M059J (cell line): ENCODE measurements at places on chromosomes 7 and 10. TPM values are rescaled to one million over a fixed set of nuclear protein-coding genes. Genes with fewer than 3 reads are reported as not detected.

ACHE gene
- total RNA-seq = not detected in 2 replicates

CLDN4 gene
- total RNA-seq = 0.62 and 1.1 TPM in 2 replicates

DNA sequence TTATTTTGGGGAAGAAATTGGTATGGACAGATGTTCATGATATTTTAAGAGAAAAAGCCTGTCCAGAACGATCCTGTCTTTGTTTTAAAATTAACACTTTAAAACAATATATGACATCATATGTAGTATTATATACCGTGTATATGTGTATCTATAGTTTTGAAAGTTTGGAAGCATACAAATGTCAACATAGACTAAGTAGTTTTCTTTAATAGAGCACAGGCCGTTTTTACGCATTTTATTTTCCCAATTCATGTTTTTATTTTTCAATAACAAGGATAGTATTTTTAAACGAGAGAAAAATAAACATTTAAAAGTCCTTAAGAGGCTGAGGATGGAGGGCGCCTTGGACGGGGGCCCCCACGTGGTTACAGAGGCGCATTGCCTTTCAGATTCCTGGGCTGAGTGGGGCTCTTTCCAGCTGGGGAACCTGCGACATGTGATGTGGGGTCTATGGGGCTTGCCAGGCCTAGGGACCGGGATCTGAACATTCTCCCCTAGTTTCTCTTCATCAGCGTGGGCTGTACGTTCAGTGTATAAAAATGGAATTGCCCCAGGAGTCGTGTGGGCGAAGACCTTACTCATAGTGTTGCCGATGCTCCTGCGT, 127.8 kb upstream of the ZNF746 start:
- peak; percentile 40 for DNase-seq

DNA sequence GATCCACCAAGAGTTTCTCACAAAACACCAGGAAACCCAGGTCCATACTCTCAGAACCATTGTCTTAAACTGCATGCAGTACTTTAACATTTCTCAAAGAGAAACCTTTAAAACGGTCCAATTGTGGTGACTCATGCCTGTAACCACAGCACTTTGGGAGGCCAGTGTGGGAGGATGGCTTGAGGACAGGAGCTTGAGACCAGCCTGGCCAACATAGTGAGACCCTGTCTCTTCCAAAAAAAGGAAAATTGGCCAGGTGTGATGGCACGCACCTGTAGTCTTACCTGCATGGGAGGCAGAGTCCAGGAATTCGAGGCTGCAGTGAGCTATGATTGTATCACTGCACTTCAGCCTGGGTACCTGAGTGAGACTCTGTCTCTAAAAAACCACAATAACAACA, 97.5 kb upstream of the OIT3 start:
- peak; percentile 73 for DNase-seq

CTBP2 gene
- total RNA-seq = 41.3 and 55.5 TPM in 2 replicates

DNA sequence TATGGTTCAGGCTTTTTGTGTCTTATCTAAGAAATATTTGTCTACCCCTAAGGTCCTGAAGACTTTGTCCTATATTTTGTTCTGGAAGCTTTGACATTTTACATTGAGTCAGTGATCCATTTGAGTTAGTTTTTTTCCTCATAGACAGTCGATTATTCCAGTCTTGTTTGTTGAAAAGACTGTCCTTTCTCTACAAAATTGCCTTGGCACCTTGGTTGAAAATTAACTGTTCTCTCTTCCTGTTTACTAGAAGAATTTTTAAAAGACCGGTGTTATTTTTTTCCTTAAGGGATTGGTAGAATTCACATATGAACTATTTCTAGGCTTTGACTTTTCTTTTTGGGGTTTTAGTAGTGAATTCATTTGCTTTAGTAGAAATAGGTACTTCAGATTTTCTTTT, 12.0 kb downstream of the PLEKHA1 start:
- DNase-seq = no peak

DNA sequence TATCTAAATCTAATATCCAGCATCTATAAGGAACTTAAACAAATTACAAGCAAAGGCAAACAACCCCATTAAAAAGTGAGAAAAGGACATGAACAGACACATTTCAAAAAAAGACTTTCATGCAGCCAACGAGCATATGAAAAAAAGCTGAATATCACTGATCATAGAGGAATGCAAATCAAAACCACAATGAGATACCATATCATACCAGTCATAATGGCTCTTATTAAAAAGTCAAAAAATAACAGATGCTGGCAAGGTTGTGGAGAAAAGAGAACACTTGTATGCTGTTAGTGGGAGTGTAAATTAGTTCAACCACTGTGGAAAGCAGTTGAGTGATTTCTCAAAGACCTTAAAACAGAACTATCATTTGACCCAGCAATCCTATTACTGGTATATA, 334.4 kb upstream of the CACNA2D1 start:
- DNase-seq = peak; percentile 46

- DNase-seq = no peak
Observed at GRCh38 chr10:130358981-130359650, 222.9 kb downstream of the GLRX3 start.

TACR2 gene
- 0.05 and 0.15 TPM in 2 replicates for total RNA-seq

EPO gene
- not detected in 2 replicates for total RNA-seq

ASB4 gene
- not detected in 2 replicates for total RNA-seq

GRCh38 chr10:122343936-122344335, 30.6 kb upstream of the PLEKHA1 start:
- DNase-seq = no peak

- DNase-seq = no peak
Observed at GRCh38 chr10:11104772-11105675, 87.4 kb downstream of the CELF2 start.

OSBPL3 gene
- total RNA-seq = 7.7 and 15.4 TPM in 2 replicates

- no peak for DNase-seq
Observed at GRCh38 chr10:124026589-124026939, 66.8 kb downstream of the CHST15 start.

- DNase-seq = no peak
Observed at GRCh38 chr10:124236816-124237215, 143.4 kb upstream of the CHST15 start.

GRCh38 chr7:129925416-129926002, 27.3 kb downstream of the UBE2H start:
- DNase-seq = no peak

PDK4 gene
- total RNA-seq = 0.30 and 1.1 TPM in 2 replicates

CNNM1 gene
- total RNA-seq = 1.6 and 2.4 TPM in 2 replicates

DNA sequence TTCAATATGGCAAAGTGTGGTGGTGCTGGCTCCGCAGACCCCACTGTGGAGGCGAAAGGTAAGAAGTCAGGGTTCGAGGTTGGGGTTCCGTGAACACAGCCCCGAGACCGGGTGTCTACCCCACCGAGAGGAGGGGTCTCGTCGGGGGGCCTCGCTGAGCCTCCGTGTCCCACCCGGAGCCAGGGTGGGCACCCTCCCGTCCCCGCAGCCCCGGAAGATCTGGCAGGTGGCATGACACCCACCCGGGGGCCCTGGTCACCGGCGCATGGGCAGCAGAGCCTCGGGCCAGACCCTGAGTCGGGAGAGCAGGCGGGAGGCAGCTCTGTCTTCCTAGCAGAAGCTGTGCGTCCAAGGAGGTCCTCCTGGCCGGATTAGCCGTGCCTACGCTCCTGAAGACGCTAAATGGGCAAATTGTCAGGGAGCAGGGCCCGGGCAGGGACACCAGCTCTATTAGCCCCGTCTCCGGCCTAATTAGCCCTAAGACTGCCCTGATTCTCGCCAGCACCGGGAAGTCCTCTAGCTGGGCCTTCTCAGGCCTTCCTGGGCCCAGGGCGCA, 56.4 kb downstream of the UNCX start:
- DNase-seq = no peak

- no peak for DNase-seq
Observed at GRCh38 chr7:2621061-2621828, 10.5 kb upstream of the TTYH3 start.

- peak; percentile 35 for DNase-seq
Observed at GRCh38 chr10:75281974-75282373, 46.2 kb upstream of the COMTD1 start.

GRCh38 chr10:129958148-129958628, 5.9 kb downstream of the EBF3 start:
- DNase-seq = no peak

RAMP3 gene
- total RNA-seq = 0.66 and 1.7 TPM in 2 replicates

DNA sequence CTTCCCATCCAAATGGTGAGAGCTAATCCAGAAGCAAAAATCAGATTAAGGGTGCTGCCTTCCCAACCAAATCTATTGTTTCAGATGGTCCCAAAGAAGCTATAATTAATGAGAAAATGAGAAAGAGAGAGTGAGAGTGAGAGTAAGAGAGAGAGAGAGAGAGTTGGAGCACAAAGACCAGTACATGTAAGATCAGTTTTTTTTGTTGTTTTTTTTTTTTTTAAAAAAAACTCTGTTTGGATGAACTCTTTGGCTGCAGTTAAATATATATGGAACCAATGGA, 305.6 kb downstream of the PTEN start:
- no peak for DNase-seq

DNA sequence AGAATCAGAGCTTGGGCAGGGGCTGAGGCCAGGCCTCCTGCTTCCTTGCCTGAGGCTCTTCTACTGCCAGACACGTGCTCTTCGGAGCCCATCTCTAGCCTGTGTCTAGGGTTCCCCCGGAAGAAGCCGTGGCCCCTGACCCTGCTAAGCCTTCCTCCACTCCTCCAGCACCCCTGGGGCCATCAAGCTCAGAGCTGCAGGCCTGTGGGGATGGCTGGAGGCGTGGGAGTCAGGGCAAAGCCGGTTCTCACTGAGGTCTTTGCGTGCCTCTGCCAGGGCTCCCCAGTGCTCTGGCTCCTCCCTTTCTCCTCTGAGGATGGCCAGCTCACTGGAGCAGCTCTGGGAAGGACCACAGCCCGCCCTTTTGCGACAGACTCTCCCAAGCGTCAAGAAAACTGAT, 34.4 kb downstream of the GHRHR start:
- DNase-seq = peak; percentile 33

GRCh38 chr7:30309842-30310435, 25.5 kb downstream of the ZNRF2 start:
- DNase-seq = no peak

GRCh38 chr10:49133706-49134248, at the start of gene FAM170B:
TSS of gene FAM170B (minus strand) at chr10:49134021. CDS start at chr10:49133918, 103 bp downstream.
- no peak for DNase-seq

DNA sequence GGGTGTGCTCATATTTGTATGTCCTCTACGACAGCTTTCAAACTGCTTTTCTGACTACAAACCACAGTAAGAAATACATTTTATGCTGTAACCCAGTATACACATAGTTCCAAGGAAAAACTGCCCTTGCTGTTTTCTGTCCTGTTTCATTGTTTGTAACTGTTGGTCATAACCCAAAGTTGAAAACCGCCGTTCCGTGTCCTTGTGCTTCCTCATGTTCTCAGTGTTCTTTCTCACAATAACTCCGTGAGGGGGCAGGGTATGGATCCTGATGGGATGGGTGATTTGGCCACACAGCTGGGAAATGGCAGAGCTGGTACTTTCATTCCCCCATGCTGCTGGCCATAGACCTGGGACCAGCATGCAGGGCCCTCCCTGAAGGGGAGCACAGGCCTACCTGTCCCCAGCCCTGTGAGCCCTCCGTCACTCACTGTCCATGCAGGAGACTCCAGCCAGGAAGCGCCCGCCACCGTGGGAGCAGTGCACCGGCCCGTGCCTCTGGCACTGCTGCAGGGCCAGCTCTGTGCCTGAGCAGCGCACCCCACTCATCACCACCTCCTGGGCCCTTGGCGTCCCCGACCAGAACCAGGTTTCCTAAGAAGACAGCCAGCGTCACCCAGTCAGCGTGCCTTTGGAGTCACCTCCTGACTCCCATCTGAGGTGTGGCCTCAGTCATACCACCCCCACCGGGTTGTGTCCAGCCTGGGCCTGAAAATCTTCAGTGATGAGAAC, 12.7 kb downstream of the LOXL4 start:
- DNase-seq = no peak

DNA sequence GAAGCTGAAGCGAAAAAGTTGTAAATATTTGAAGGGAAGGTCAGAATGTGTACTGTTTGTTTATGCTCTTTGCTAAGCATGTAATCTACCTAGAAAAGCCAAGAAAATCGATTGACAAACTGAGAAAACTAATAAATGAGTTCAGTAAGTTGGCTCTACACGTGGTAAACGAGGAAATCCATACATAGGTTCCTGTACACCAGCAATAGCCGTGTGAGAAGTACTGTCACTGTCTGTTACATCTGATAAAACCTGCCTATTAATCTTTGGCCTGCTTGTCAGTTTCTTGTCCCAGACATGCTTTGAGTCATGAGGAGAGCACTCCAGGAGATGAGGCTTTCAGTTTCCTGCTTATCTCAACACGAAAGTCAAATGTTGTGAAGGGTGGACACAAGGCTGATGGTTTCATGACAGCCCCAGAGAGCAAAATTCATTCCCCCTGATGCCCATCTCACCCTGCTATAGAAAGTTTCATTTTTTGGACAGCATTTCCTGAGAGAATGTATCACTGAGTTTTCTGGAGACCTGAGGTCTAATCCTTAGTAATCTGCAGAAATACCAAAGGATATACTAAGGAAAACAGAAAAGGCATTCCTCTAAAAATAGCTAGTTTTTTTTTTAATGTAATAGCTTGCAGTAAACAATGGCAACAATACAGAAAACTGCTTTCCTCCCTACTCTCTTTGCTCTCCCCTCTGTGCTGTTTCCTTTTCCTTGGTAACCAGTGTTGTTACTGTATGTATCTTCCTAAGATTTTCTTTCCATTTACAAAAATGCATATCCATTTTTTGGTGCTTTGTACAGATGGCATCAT, 18.8 kb downstream of the BMPR1A start:
- peak; percentile 65 for DNase-seq

CCL24 gene
- total RNA-seq = not detected in 2 replicates

- DNase-seq = no peak
Observed at GRCh38 chr7:92840316-92840715, 3.9 kb upstream of the CDK6 start.

- peak; percentile 48 for DNase-seq
Observed at GRCh38 chr7:5780801-5781496, 514 bp downstream of the RNF216 start.

- DNase-seq = peak; percentile 1
Observed at GRCh38 chr10:24762161-24762924, 38.7 kb upstream of the ARHGAP21 start.

INHBA gene
- total RNA-seq = 2.1 and 5.2 TPM in 2 replicates
